ENCODE measurements at places on chromosomes 2 and 18.

DNA sequence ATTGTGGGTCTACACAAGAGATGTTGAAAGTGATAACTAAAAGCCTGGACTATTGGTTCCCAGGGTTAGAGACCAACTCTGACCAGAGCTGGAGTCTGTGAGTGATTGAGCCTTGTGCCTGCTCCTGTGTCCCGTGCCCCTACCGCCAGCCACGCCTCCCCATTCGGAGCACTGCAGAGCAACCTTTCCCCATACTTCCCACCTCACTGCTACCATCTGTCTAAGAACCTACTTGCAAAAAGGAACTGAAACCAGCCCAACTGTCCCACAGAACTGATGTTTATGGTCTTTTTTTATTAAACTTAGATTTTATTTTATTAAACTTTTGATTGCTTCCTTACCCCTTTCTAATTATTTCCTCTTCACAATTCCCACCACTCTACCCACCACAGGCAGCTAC lies 300.3 kb upstream of the MGAT5 start:
- no peak for DNase-seq

DNA sequence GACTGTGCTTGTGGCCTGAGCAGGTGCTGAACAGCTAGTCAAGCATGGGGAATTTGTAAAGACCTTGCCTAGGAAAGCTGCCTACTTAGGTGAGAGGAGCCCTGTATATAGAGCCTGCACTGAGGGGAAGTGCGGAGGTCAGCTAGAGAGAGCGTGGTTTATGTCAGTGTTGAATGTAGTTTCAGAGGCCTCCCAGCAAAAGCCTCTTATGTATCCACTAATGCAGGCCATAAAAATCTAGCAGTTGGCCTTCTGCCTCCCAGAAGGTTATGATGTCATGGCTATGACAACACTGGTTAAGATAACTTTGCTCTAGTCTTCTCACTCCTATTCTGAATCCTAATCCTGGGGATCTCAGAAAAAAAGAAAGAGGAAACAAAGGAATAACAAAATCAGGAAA lies 88.9 kb downstream of the ASXL3 start:
- DNase-seq = no peak

GRCh38 chr2:165055082-165055851 lies 99.9 kb upstream of the SLC38A11 start:
- DNase-seq = no peak

DNA sequence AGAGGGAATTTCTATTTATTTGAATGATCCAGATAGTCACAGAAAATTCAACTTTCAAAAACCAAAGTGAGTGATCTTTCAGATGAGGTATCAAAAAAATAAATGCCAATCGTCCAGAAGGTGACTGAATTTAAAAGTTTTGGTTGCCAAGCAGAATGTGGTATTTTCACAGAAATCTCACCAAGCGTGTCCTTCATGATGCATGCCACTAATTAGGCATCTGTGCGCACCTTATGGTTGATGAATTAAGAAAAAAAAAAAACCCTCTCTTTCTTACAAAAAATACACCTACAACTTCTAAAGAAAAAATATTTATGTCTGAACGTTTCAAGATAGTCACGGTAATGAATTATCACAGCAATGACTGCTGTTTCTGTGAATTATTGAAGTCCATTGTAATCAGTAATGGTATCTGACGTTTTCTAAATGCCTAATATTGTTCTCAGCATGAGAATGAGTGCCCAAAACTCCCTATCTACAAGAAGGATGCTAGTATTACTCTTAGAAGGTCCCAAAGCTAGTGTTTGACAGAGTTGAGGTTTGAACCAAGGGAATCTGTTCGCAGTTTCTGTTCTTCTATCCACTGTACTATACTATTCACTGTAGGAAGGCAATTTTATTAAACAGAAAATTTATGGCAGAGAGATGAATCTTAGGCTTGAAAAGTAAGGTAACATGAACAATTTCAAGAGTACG lies 219.6 kb upstream of the NETO1 start:
- DNase-seq = no peak

DNA sequence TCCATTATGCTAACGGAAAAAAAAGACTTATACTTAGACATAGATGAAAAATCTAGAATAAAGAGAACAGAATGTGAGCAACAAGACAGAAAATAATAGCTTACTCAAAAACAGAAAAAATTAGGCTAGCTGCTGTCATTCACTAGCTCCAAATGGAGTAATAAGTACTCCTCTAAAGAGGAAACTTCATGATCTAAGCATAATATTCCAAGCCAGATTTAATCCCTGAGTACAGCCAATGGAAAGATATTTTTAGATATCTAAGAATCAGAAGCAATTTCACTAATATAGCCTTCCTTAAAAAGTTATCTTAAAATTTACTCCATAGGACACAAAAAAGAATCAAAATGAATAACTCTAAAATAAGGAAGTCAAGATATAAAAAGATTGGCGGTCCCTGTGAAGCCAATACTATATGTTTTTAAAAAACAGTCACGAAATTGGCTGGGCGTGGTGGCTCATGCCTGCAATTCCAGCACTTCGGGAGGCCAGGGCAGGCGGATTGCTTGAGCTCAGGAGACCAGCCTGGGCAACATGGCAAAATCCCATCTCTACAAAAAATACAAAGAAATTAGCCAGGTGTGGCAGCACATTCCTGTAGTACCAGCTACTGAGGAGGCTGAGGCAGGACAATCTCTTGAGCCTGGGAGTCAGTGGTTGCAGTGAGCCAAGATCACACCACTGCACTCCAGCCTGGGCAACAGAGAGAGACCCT lies 123.2 kb upstream of the BCL2L11 start:
- DNase-seq = no peak
